NCI-H2081 treated with DMSO at 0.1 percent for 48 hours (cell line): ENCODE measurements at places on chromosomes 1 and 21.

- no peak for DNase-seq
Observed at GRCh38 chr1:69246109-69246508, 321.6 kb upstream of the LRRC7 start.

DNA sequence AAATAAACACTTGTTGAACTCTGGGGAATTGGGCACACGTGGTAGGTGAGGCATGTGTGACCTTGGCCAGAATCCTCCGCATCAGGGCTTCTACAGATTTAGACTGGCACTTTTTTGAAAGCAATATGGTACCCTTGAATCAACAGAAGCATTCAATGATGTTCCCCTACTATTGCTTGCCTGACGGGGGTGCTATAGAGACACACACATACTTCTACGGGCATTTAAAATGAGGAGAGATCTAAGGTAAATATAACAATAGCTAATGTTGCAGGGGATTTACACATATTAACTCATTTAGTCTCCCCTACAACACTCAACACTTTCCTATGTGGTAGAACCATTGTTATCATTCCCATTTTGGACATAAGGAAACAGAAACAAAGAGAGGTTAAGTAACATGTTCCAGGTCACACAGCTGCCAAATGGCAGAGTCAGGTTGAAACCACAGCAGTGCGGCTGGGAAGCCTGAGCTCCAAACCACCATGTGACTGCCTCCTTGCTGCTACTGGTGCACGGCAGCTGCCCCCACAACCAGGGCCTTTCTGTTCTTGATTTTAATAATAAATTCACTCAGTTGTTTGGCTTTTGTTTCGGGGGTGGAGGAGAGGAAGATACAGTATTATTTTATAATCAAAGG, 147.4 kb downstream of the ZNF281 start:
- DNase-seq, result no peak

DNA sequence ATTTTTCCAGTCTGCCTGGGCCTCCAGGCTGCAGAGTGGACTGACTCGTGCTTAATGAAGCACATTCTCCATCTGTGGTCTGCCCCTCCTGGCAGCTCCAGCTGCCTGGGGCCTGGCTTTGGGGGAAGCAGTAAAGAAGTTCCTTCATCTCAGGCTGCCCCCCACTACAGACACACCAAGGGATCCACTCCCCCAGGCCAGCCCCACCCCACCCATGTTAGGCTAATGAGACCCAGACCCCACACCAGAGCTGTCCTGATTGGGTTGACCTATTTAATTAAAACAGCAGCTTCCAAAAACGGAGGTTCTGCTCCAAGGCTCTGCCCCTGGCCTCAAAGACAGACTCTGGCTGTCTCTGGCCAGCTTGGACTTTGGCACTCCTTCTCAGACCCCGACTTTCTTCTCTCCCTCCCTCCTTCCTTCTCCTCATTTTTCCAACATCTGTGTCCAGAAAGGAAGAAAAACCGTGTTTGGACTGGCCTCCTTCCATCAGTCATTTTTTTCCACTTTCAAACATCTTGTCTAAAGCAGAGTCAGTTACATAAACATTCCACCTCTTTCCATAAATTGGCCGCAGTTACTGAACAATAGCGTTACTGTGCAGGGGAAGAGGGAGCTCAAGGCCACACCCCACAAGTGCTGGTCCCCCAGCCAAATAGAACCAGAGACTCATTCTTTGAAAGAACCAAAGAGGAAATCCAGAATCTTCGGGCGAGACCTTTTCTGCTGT, 29.7 kb downstream of the SERTAD4 start:
- no peak for DNase-seq

DNA sequence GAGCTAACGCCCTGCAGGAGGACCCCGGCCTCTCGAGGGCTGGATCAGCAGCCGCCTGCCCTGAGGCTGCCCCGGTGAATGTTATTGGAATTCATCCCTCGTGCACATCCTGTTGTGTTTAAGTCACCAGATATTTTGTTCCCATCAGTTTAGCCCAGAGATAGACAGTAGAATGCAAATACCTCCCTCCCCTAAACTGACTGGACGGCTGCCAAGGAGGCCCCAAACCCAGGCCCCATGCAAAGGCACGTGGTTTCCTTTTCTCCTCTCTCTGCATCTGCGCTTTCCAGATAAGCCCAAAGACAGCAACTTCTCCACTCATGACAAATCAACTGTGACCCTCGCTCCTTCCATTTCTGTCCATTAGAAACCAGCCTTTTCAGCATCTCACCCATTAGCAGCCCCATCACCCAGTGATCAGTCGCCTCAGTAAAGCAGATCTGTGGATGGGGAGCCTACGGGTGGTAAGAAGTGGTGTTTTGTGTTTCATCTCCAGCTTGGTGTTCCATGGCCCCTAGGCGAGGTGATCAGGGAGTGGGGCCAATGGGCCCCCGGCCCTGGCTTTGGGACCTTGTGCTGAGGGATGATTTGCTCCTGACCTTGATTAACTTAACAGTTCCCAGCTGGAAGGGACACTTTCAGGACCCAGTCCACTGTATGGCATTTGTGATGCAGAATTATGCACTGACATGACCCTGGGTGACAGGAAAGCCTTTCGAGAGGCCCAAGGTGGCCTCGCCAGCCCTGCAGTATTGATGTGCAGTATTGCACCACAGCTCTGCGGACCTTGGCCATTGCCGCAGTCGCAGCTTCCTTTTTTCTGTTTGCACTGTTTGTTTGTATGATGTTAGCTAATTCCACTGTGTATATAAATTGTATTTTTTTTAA, 5.2 kb downstream of the NPPA start:
- DNase-seq, result no peak

DNA sequence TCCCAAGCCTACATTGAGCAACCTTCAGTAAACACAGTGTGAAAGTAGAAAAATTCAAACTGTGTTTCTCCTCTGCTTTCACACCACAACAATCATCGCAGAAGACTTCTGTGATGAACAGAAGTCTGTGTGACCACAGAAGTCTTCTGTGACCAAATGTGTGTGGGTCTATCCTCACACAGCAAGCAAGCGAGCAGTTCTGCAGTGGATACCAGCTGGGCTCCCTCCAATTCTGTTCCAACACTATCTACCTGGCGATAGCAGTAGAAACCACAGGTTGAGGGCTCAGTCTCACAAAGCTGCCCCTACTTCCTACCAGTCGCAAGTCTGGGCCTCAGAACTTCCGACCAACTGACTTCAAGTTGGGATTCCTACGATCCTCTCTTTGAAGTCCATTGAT, 21.0 kb upstream of the RAP1A start:
- DNase-seq, result no peak
